ENCODE measurements at places on chromosomes 11 and 22. TPM values are rescaled to one million over a fixed set of nuclear protein-coding genes. Genes with fewer than 3 reads are reported as not detected.

DNA sequence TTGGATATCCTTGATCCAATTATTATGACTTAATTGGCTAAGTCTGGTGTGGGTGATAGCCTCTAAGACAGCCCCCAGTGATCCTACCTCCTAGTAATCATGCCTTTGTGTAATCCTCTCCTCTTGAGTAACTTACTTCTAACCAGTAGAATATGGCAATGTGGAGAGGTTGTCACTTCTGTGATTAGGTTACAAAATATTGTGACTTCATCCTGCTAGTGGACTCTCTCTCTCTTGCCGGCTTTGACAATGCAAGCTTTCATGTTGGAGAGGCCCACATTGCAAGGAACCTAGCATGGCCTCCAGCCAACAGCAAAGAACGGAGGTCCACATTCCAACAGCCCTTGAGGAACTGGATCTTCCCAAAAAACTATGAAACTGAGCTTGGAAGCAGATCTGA lies 19.5 kb downstream of the YPEL4 start:
- no peaks in the 10 kb centered on the region for H3K27me3 ChIP-seq
- H3K4me1 ChIP-seq, result no peaks in the 10 kb centered on the region
- DNase-seq, result no peak
- no peak overlapping the region for H3K4me3 ChIP-seq
- no peak overlapping the region for H3K27ac ChIP-seq

- no peak for DNase-seq
- no peaks in the 10 kb centered on the region for H3K36me3 ChIP-seq
- H3K4me3 ChIP-seq, result no peak overlapping the region
- no peaks in the 10 kb centered on the region for H3K4me1 ChIP-seq
Measured at GRCh38 chr22:36769541-36770512, 6.1 kb downstream of the IFT27 start.

GRCh38 chr11:24253237-24253760 lies 243.6 kb upstream of the LUZP2 start:
- no peaks in the 10 kb centered on the region for H3K36me3 ChIP-seq
- H3K27ac ChIP-seq, result no peak overlapping the region
- DNase-seq, result no peak
- H3K4me3 ChIP-seq, result no peak overlapping the region
- H3K27me3 ChIP-seq, result no peaks in the 10 kb centered on the region

DNA sequence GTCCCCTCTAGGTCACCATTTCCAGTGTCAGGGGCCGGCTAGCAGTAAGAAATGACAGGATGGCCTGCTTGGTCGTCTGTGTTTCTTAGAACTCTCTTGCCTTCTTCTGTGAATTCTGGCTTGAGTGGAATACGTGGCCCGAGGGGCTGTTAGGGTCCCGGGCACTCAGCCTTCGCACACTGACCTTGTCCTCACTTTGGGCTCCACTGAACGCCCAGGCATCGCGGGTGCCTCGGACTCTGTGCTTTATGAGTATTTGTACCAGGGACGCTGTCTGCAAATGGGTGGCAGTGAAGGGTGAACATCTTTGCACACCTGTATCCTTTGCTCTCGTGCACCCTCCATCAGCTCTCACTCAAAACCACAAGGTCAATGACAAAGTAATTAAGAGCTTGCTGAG lies 123.4 kb upstream of the ANO1 start:
- no peaks in the 10 kb centered on the region for H3K36me3 ChIP-seq
- no peak overlapping the region for H3K27ac ChIP-seq
- no peaks in the 10 kb centered on the region for H3K27me3 ChIP-seq
- H3K4me3 ChIP-seq, result no peak overlapping the region
- no peak for DNase-seq

- H3K4me1 ChIP-seq, result no peaks in the 10 kb centered on the region
- H3K27me3 ChIP-seq, result peaks cover 35% of the 10 kb centered on the region
- no peak overlapping the region for H3K27ac ChIP-seq
- DNase-seq, result no peak
- no peaks in the 10 kb centered on the region for H3K36me3 ChIP-seq
Measured at GRCh38 chr22:22687638-22688500, 43.5 kb downstream of the GGTLC2 start.

- H3K27me3 ChIP-seq, result peaks cover 44% of the 10 kb centered on the region
- H3K36me3 ChIP-seq, result no peaks in the 10 kb centered on the region
- no peak for DNase-seq
- H3K27ac ChIP-seq, result no peak overlapping the region
- no peaks in the 10 kb centered on the region for H3K4me1 ChIP-seq
- no peak overlapping the region for H3K4me3 ChIP-seq
Measured at GRCh38 chr22:22716136-22716665, 71.8 kb downstream of the GGTLC2 start.

DNA sequence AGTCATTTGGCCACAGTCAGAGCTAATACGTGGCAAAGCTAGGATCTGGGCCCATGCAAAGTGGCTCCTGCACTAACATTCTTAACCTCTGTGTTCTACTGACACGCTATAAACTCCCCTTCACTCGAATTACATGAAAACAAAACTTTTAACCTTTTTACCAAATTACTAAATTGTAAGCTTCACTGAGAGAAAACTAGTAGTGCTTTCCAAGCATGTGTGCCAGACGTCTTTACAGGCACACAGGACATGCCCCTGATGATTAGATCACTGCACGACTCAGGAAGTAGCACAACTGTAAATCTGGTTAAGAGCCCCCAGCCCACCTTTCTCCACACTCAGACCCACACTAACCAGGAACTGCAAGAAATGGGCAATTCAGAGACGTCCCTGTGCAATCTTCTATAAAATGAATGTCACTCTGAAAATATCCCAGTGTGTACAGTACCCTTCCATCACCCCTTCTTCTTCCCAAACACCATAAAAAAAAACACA lies 16.1 kb downstream of the PHF21A start:
- H3K27me3 ChIP-seq, result no peaks in the 10 kb centered on the region
- no peak overlapping the region for H3K4me3 ChIP-seq
- peaks cover 2% of the 10 kb centered on the region for H3K4me1 ChIP-seq
- no peak for DNase-seq
- H3K36me3 ChIP-seq, result no peaks in the 10 kb centered on the region

DNA sequence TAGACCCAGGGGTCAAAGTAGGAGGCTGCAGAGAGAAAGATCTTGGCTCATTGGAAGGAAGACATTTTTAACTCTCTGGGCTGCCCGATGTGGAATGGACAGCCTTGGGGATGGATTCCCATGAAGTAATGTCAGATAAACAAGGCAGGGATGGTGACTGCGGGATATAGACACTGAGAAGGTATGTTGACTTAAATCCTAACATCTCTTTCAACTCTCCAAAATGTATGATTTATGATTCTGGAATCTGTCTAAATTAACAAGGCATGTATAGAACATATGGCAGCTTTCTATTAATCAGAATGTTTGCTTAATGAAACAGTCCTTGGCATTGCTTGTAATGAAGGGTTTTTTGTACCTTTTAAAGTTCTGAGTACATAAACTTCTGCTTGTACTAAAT lies 56.1 kb upstream of the VSTM5 start:
- peaks cover 4% of the 10 kb centered on the region for H3K4me1 ChIP-seq
- H3K4me3 ChIP-seq, result no peak overlapping the region
- no peak overlapping the region for H3K27ac ChIP-seq
- H3K36me3 ChIP-seq, result no peaks in the 10 kb centered on the region
- no peak for DNase-seq
- no peaks in the 10 kb centered on the region for H3K27me3 ChIP-seq

DNA sequence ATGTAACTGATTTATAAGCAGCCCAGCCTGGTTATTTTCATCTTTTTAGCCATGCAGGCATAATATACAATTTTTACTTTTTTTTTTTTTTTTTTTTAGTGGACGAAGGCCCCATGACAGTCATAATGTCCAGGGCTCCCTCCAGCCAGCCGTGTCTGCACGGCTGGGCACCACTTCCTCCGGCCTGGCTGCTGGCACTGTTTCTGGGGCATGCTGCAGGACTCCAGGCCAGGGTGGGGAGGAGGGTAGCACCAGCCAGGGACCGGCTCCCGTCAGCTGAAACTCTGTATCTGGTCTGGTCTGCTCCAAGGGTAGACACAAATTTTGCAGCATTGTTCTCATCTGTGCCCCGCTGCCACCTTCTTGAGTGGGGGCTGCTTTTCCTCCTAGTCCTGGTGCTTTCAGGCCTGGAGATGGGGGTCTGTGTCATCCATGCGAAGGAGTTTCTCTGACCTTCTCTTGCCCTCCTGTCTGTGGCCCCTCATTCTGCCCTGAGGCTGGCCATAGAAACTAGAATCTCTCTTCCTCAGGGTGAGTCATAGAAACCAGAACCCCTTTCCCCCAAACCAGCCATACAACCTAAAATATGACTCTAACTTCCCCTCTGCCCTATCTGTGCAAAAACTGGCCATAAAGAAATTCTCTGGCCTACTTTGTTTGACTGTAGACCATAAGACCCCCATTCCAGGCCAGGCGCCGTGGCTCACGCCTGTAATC lies 9.2 kb upstream of the RRP7A start:
- no peaks in the 10 kb centered on the region for H3K4me1 ChIP-seq
- DNase-seq, result no peak
- H3K27ac ChIP-seq, result no peak overlapping the region
- no peaks in the 10 kb centered on the region for H3K27me3 ChIP-seq
- no peak overlapping the region for H3K4me3 ChIP-seq

SYTL2 gene
- 9.1 TPM for total RNA-seq

C11orf87 gene
- 0.29 TPM for total RNA-seq

CRYBB3 gene
- 0.58 TPM for total RNA-seq

APOA5 gene
- total RNA-seq, result 0.15 TPM

TRPM5 gene
- total RNA-seq, result 0.11 TPM

CREB3L1 gene
- 13.7 TPM for total RNA-seq

OR10V1 gene
- not detected for total RNA-seq

Measured in H1 (cell line).